Tibial artery (tissue), 4 donors: ENCODE measurements at places on chromosomes 16 and 17.
A peak's percentile ranks its signal among the peaks of the same experiment; 100 is the strongest.

DNA sequence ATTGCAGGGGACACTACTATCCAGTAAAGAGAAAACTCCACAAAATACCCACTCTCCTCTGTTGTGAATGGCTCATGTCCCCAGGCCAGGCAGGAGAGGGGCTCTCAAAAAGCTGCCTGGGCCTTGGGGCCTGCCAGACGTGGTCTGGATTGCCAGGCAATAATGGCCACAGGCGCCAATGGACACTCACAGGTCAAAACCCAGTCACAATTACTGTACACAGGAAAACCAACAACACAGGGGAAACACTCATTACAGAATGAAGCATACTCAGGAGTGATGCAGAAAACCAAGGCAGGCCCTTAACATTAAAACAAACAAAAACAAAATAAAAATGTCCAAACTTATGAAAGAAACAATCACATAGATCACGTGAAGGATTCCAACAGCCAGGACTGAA is 35.1 kb upstream of the SREBF1 start:
- peaks cover 29% of the 10 kb centered on the region for H3K4me1 ChIP-seq
- H3K4me3 ChIP-seq, result no peak overlapping the region
- H3K27ac ChIP-seq, result peak overlapping the region; percentile 36
- H3K36me3 ChIP-seq, result peaks cover 16% of the 10 kb centered on the region
- H3K27me3 ChIP-seq, result no peaks in the 10 kb centered on the region
- no peak for DNase-seq

- DNase-seq, result no peak
- H3K27ac ChIP-seq, result no peak overlapping the region
- H3K36me3 ChIP-seq, result no peaks in the 10 kb centered on the region
- H3K4me3 ChIP-seq, result no peak overlapping the region
- no peaks in the 10 kb centered on the region for H3K4me1 ChIP-seq
- no peaks in the 10 kb centered on the region for H3K27me3 ChIP-seq
Observed at GRCh38 chr17:52136166-52136565, 22.3 kb downstream of the CA10 start.

GRCh38 chr16:57609541-57610401 is 18.7 kb upstream of the ADGRG1 start:
- no peak overlapping the region for H3K27ac ChIP-seq
- no peaks in the 10 kb centered on the region for H3K4me1 ChIP-seq
- no peaks in the 10 kb centered on the region for H3K36me3 ChIP-seq
- no peak overlapping the region for H3K4me3 ChIP-seq

- DNase-seq, result no peak
- no peaks in the 10 kb centered on the region for H3K27me3 ChIP-seq
- peaks cover 8% of the 10 kb centered on the region for H3K36me3 ChIP-seq
- H3K27ac ChIP-seq, result no peak overlapping the region
- no peak overlapping the region for H3K4me3 ChIP-seq
- H3K4me1 ChIP-seq, result no peaks in the 10 kb centered on the region
Observed at GRCh38 chr16:80984124-80984892, 22.4 kb downstream of the CMC2 start.

DNA sequence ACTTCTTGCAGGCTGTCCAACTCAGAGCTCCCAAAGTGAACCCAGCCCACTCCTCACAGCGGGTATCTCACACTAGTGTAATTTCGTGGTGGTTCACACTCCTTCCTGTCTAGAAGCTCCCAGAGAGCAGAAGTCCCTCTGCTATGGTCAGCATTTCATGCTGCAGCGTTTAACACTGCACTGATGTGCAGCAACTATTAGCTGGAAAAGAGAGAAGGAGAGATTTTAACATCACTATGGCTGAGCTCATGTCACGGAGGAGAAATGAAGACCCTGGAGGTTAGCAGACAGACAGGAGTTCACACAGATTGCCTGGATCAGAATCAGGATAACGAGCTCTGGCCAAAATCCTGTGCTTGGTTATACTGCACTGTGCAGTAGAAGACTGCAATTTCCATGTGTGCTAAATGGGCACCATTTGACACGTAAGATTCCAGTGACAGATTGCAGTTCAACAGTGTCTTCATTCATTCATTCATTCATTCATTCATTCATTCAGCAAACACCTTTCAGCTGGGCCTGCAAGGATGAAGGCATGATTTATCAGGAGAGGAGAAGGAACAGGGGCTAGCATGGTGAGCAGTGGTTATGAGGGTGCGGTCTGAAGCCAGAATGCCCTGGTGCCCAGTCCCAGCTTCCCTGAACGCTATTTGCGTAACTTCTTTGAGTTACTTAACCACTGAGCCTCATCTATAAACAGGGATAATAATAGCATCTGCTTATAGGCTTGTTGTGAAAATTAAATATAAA is 5.3 kb upstream of the CCL1 start:
- H3K36me3 ChIP-seq, result no peaks in the 10 kb centered on the region
- H3K4me3 ChIP-seq, result no peak overlapping the region
- H3K4me1 ChIP-seq, result no peaks in the 10 kb centered on the region
- no peak overlapping the region for H3K27ac ChIP-seq
- DNase-seq, result no peak

DNA sequence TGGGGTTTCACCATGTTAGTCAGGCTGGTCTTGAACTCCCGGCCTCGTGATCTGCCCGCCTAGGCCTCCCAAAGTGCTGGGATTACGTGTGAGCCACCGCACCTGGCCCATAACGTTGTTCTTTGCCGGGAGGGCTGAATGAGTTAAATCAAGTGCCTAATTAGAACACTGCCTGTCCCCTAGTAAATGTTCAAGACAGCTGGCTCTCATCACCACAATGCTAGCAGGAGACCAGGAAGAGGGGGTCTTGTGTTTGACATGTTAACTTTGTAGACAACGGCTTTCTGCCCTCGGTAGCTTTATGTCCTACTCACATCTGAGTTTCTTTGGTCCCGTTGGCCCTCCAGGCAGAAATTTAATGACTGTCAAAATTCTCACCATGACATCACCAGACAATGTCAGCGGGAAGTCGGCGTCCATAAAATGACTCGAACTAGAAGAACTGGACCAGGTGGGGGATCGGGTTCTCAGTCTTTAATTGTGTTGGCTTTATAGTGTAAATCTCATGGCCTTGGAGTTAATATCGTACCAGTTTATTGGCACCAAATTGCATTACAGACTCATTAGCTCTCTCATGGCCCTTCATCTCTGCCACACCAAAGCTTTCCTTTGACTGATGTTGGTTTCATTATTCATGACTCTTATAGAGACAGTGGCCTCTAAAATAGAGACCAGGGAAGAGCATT is 11.4 kb upstream of the ITPRIPL2 start:
- H3K27ac ChIP-seq, result no peak overlapping the region
- DNase-seq, result peak; percentile 34
- no peaks in the 10 kb centered on the region for H3K4me1 ChIP-seq
- no peaks in the 10 kb centered on the region for H3K27me3 ChIP-seq
- no peaks in the 10 kb centered on the region for H3K36me3 ChIP-seq
- H3K4me3 ChIP-seq, result no peak overlapping the region

DNA sequence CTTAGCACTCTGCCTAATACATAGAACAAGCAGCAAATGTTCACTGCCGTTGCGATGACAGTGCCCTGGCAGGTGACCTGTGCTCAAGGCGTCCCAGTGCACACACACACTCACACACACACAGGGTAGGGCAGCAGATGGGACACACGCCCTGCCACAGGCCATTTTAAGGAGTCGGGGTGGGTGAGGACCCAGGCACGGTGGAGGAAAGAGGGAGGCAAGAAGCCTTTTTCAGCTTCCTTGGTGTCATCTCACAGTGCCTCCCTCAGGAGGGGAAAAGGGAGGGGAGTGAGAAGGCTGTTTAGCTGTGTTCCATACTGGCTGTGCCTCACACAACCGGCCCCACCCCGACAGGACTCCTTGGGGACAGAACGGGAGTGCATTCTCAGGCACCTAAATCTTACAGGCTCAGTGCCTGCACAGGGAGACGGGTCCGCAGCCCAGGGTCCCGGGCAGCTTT is 1.5 kb downstream of the PITPNM3 start:
- no peaks in the 10 kb centered on the region for H3K36me3 ChIP-seq
- H3K4me3 ChIP-seq, result peak overlapping the region; percentile 56
- no peak overlapping the region for H3K27ac ChIP-seq
- no peak for DNase-seq
- H3K4me1 ChIP-seq, result peaks cover 23% of the 10 kb centered on the region

DNA sequence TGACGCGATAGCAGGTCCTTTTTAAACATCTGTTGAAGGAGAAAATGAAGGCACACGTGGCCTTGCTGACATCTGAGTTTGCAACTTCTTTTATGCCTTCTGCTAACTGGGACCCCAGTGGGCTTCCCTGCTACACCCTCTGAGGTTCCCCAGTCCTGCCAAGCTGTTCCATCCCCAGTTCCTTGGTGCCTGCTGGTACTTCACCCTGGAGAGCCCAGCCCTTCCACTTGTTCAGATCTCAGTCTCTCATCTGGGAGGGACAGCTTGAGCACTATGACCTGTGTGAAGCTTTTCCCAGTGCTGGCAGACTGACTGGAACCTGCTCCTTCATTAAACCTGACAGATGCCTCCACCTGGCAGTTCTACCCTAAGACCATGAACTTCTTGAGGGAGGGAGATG is 95.5 kb downstream of the WWOX start:
- no peaks in the 10 kb centered on the region for H3K36me3 ChIP-seq
- H3K27me3 ChIP-seq, result no peaks in the 10 kb centered on the region
- no peaks in the 10 kb centered on the region for H3K4me1 ChIP-seq
- no peak overlapping the region for H3K4me3 ChIP-seq
- DNase-seq, result no peak
